Stimulated activated CD8-positive, alpha-beta memory T cell treated with anti-CD3 and anti-CD28 coated beads, Interleukin-15, amount 100 ng/mL, for 4 hours (primary cell): ENCODE measurements at places on chromosomes 6 and 20.

GRCh38 chr6:88641178-88641903 is 322.1 kb downstream of the RNGTT start:
- no peak for DNase-seq

- DNase-seq = no peak
Measured at GRCh38 chr6:72522735-72523141, 99.1 kb upstream of the KCNQ5 start.

DNA sequence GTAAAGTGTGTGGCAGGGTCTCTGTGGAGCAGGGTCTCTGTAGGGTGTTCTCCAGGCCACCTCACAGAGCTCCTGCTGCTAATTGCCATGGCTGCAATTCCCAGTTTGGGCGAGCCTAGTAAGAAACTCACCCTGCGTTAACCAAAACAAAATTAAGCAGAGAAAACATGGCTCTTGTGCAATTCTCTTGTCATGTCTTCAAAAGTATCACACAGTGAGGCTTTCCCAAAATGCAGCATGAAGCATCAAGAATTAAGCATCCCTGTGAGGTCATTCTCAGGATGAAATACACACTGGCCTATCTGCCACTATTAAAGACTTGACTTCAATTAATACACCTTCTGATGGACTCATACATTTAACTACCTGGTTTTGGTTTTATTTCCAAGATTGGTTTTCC is 72.8 kb downstream of the KIF13A start:
- no peak for DNase-seq

DNA sequence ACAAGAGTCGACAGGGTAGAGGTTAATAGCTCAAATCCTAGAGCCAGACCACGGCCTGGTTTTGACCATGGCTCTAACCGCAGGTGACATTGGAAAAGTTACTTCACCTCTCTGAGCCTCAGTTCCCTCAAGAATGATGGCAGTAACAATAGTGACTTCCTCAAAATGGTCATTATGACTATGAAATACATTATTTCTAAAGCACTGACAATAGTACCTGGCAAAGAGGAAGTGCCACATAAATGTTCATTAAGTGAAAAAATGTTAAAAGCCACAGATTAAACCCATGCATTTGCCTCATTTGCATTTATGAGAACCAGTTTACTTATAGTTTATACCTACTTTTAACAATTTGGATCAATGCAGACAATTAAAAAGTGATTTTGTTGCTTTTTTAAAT is 12.3 kb downstream of the BTBD3 start:
- no peak for DNase-seq

DNA sequence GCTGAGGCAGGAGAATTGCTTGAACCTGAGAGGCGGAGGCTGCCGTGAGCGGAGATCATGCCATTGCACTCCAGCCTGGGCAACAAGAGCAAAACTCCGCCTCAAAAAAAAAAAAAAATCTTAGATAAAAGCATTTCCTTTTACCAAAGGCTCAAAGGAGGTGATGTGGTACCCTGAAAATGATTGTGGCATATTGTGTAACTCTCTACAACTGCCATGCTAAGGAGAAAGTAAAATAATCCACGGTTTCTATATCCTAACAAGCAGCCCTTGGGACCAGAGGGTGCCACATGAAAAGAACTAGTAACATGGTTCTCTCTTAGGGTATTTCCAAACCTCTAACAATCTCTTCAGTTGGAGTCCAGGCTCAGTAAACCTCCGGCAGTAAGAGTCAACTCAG is 38.8 kb upstream of the SLA2 start:
- no peak for DNase-seq

DNA sequence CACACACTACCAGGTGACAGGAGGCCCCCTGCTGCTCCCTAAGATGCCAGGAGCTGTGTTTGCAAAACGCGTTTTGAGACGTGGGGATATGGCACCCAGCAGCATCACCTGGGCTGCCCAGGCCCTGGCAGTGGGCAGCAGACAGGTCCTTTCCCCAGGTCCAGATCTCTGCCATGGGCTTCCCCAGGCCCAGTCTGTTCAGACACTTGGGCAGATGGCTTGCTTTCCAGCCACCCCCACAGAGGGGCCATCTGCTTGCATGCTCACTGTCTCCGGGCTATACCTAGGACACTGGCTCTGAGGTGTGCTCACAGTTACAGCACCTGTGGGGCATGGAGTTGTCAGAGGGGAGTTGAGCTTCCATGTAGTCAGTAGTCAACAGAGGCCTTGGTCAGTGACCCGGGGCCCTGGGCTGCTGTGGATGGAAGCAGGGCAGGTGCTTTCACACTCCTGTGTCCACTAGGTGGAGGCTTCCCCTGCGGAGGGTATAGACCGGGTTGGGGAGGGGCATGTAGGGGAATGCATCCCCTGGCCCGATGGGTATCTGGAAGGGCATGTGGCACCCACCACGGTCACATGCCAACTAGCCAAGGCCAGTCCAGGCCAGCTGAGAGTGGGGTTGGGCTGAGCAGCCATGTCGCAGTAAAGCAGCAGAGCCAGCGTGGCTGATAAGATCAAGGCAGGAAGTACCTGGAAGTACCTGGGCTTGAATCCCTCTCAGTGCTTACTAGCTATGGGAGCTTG is 185.4 kb upstream of the SLC24A3 start:
- DNase-seq = no peak

DNA sequence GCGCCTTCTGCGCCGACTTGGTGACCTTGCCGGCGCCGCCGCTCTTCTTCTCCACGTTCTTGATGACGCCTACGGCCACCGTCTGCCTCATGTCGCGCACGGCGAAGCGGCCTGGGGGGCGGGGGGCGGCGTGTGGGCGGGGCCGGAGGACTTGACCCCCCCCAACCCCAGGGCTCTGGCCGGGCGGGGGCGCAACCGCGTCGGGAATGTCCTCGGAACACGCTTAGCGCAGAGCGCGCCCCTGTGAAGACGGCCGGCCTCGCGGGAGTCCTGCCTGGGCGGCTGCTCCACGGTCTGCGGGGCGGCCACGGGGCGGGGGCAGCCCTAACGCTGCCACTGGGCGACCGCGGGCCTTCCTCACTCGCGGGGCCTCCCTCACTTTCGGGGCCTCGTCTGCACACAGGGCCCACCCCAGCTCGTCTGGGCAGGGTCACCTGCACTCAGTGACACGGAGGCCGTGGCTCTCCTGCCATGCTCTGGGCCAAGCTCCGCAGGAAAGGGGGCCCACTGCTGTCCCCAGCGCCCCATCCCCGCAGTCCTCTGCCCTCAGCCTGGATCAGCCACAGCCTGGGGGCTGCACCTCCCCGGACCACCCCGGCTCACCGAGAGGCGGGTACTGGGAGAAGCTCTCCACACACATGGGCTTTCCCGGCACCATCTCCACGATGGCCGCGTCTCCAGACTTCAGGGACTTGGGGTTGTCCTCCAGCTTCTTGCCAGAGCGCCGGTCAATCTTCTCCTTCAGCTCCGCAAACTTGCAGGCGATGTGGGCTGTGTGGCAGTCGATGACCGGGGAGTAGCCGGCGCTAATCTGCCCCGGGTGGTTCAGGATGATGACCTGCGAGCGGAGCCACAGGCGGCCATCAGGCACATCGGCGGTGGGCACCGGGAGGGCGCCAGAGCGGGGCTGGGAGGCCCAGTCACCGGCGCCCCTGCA is 10.3 kb downstream of the EEF1A2 start:
- DNase-seq = no peak

- no peak for DNase-seq
Measured at GRCh38 chr6:56073761-56074160, 173.6 kb downstream of the COL21A1 start.

- no peak for DNase-seq
Measured at GRCh38 chr6:138817799-138818198, 21.9 kb downstream of the ECT2L start.

DNA sequence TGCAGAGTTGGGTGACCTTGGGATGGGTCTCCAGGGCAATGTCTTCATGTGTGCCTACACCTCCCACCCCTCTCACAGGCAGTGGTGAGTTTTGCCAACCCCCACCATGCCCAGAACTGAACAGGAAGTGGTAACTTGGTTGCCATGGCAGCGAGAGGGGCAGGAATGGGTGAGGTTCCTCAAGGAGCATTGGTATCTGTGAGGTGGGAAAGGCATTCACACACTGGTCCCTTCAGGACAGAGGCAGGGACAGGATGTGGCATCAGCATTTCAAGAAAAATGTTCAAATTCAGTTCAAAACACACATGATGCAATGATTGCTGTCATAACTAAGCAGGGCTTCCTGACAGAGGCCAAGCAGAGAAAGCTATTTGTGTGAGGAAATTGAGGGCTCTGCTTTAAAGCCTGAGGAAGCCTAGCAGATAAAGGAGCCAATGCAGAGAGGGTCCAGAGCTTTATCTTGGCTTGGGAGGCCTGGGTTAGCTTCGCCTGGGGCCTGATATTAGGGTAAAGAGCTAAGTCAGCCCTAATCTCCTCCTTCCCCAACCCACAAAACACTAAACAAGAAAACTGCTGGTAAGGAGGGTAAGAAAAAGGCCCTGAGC is 551 bp downstream of the TREML2 start:
- DNase-seq = peak; percentile 26

DNA sequence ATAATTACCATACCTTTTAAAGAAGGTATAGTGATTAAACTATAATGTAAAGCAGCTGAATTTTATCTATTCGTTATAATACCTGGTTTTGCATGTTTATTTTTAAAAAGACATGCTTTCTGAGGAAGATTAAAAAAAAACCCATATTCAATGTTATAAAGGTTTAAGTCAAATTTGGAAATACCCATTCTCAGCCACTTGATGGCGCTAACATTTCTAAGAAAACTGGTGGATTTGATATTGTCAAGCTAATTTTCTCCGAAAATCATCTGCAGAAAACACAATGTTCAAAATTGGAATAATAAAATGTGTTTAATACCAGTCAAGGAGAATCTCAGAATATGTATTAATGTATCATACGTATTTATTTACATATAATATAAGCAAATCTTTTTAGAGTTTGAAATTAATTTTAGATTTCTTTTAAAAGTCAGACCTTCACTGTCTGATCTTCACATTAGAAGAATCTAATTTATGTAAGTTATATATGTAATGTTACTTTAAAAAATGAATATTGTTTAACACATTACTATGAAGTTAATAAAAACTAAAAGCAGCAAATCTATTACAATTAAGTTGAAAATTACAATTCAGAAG is 35.0 kb downstream of the SHPRH start:
- no peak for DNase-seq

GRCh38 chr6:89952686-89953085 is 58.4 kb downstream of the GJA10 start:
- peak; percentile 24 for DNase-seq

- DNase-seq = no peak
Measured at GRCh38 chr6:90544081-90544480, 42.8 kb downstream of the MAP3K7 start.

DNA sequence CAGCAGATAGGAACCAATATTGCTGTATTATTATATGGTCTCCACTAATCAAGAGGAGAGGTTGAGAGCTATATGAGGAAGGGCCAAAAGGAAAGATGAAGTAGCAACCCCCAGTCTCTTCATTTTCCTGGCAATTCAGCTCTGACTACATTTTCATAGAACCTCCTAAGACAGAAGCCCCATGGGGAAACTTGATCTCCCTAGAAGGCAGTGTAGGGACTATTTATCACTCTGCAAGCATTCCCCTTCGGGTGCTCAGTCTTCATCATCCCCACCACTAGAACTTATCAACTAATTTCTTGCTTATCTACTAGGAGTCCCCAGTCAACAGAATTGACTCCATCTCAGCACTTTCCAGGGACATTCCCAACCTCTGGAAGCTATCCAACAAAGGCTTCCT is 25.5 kb upstream of the ITCH start:
- DNase-seq = no peak
